MCF 10A (cell line): ENCODE measurements at places on chromosomes 1 and 21.

- DNase-seq, result no peak
These were observed 21.7 kb downstream of the NEXN start for GRCh38 chr1:77910116-77910515.

- no peak for DNase-seq
These were observed 14.8 kb upstream of the ZDHHC18 start for GRCh38 chr1:26811708-26812107.

DNA sequence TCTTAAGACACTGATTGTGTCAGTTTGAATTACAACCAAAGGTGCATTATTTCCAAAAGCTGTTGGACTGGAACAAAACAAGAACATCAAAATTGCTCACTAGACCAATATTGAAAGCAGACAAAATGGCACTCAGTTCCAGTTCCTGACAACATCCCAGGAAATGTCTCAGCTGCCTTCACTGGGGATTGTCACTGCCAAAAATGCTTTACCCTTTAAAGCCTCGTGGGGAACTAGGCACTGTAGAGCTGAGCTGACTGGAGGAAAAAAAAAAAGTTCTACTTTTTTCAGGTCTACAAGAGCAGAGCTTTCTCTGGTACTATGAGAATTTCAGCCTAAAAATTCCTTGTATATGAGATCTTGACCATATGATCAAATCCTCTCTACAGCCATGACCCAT, 21.9 kb downstream of the GPR52 start:
- no peak for DNase-seq

- DNase-seq, result no peak
These were observed 189.1 kb upstream of the RNPC3 start for GRCh38 chr1:103336408-103336807.

GRCh38 chr21:26385721-26386120, 187.4 kb downstream of the CYYR1 start:
- peak; percentile 62 for DNase-seq

DNA sequence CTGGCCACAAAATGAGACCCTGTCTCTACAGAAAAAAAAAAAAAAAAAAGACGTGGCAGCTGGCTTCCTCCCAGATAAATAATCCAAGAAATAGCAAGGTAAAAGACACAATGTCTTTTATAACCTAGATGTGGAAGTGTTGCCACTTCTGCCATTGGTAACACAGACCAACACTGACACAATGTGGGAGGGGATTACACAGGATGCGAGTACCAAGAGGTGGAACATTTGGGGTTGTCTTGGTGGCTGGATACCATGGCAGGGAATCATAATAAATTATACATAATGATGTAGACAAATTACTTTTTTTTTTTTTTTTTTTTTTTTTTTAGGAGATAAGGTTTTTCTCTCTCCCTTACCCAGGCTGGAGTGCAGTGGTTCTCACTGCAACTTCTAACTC, 6.0 kb upstream of the NEXN start:
- DNase-seq, result no peak

- no peak for DNase-seq
These were observed 178.0 kb downstream of the CAMTA1 start for GRCh38 chr1:6962996-6963911.

DNA sequence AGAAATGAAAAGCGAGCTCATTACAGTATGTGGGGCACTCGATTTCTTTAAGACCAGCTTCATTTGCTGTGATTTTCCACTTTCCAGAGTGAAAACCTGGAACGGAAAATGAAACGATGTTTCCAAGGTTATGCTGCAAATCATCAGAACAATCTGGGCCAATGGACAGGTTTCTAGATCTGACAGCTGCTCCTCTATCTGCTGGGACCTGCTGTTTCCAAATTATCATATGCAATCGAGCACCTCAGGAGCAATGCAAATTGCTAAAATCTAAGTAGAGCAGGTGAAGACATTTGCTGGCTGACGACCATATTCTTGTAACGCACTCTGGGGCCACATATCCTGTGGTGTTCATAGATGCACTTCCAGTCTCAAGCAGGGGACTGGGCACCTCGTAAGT, 39.7 kb upstream of the TIAM1 start:
- no peak for DNase-seq

GRCh38 chr1:205298191-205298994, 23.2 kb downstream of the NUAK2 start:
- DNase-seq, result peak; percentile 98

- DNase-seq, result no peak
These were observed 49.8 kb upstream of the WLS start for GRCh38 chr1:68281946-68282615.

- DNase-seq, result no peak
These were observed 25.3 kb downstream of the RNF223 start for GRCh38 chr1:1048765-1049164.

GRCh38 chr21:14875704-14876523, 188.9 kb downstream of the NRIP1 start:
- no peak for DNase-seq

DNA sequence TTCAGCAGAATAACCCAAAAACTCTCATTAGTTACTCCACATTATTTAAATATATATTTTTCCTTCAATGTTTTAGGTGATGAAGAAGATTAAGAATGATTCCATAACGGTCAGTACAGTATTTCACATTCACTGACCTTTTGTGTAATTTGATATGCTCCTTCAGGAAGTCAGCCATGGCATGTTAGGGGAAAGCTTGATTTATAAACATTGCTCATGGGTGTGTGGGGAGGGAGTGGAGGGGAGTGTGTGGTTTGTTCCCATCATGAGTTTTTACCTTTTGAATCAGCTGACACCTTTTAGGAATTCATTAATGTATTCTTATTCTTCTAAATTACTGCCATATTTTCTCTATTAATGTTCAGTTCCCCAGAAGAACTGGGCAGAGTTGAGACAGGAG, 240.2 kb downstream of the ATG4C start:
- peak; percentile 37 for DNase-seq

DNA sequence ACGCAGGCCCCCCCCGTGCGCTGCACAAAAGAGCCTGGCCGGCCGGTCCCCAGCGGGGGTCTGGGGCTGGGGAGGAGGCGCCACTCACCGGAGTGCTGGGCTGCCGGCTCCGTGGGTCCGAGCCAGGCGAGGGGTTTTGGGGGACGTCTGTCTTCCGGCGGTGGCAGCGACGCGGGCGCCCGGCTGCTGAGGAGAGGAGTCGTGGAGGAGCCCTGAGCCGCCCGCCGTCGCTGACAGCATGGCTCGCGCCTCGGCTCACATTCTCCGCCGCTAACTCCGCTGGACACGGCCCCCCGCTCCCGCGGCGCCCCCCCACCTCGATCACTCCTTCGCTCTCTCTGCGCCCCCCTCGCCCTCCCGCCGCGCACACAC, 649 bp downstream of the AHDC1 start:
- peak; percentile 26 for DNase-seq

- no peak for DNase-seq
These were observed 40.5 kb upstream of the GALNT2 start for GRCh38 chr1:230026572-230026971.

- no peak for DNase-seq
These were observed 9.4 kb downstream of the NCAM2 start for GRCh38 chr21:21007606-21008005.

GRCh38 chr1:211114446-211114845, 19.5 kb downstream of the KCNH1 start:
- DNase-seq, result no peak

DNA sequence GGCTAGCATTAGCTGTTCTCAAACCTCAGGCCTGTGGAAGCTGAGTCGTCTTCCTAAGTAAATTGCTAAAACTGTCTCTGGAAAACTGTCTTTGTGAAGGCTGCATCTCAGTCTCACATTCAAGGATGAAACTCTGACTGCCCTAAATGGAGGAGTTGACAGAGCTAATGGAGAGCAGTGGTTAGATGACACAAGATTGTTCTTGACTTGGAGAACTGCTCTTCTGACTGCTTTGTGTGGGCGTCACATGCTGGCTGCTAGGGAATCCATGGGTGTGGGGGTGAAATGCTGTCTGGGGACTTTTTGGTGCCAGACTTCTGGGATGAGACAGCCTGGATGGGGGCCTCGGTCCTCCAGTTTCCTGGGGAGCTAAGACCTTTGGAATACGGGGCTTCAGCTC, 24.5 kb upstream of the TSPAN2 start:
- DNase-seq, result no peak

GRCh38 chr1:10741696-10742095, 54.8 kb downstream of the CASZ1 start:
- no peak for DNase-seq
